Posterior cingulate gyrus (tissue), 11 donors: ENCODE measurements at places on chromosomes 6 and 20.

DNA sequence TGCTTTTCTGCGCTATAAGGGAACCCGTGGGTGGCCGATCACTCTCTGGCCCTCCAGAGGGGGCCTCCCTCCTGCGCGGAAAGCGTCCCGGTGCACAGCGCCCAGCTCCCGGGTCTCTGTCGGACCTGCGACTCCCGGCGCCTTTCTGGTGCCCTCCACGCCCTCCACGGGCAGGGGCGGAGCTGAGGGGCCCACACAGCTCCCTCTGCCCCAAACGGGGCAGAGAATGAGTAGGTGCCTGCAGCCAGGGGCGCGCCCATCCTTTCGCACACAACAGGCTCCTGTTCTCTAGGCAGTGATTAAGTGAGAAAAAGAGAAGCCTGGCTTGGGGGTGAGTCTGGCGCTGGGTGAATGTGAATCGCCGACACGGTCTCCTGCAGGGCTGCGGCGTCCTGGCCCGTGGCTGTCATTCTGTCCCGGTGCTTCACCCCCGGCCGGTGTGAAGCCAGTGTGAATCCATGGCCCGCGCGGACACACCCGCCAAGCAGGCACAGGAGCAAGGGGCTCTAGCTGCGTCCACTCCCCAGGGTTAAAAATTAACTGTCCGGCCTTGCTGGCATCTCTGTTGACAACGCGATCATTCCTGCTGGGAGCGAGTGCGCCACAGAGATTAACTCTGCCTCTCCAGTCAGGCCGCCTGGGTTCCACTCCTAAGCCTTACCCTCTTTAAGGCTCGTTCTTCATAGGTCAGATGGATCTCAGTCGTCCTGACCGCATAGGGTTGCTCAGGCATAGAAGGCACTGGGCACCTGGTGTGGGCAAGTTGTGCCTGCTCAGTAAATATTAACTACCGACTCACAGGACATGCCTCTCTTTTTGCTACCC, 88.8 kb downstream of the PCSK2 start:
- no peak for DNase-seq

- DNase-seq, result no peak
Observed at GRCh38 chr6:52305948-52306767, 21.6 kb upstream of the MCM3 start.

DNA sequence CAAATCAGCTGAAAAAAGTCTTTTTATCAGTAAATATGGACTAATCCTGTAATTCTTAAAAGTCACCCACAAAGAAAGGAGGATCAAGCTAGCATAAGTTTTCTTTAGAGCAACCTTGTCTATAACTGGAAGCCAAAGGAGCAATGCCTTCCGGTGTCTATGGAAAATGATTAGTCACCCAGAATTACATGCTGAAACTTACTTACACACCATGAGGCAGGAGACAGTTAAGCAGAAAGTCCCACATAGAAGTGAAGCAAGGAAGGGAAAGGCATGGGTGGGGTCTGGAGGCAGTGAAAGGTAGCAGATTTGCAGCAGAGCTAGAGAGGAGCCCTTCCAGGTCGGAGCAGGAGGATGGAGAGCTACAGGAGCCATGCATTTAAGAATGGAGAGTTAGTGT, 153.7 kb upstream of the RIPOR2 start:
- DNase-seq, result no peak

DNA sequence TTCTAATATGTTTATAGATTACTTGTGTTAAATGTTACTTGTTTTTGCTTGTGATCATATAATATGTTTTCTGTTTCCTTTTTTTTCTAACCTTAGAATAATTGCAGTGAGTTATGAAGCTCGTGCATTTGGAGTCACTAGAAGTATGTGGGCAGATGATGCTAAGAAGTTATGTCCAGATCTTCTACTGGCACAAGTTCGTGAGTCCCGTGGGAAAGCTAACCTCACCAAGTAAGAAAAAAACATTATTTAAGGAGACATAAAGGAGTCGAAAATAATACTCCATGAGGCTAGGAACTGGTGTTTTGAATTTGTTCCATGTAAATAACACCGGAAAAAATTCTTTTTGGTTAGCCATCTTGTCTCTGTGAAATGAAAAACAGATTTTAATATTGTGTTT, 6.9 kb downstream of the POLH start:
- DNase-seq, result no peak

DNA sequence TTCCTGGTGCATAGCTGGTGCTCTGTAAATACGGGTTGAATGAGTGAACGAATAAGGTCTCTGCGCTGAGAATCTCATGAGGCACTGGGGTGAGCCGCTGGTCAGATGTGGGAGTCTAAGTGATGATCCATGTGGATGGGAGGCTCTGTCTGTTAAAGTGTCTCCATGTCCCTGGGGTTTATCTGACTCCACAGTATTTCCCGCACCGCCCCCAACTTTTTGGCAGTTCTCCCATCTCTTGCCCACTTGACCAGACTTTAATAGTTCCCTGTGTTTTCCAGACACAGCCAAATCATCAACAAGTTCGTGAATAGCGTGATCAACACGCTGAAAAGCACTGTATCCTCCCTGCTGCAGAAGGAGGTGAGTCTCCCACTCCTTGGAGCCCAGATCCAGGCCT, 9.9 kb downstream of the BPIFA2 start:
- DNase-seq, result no peak

GRCh38 chr6:118382126-118382525, 166.0 kb upstream of the PLN start:
- DNase-seq, result no peak

DNA sequence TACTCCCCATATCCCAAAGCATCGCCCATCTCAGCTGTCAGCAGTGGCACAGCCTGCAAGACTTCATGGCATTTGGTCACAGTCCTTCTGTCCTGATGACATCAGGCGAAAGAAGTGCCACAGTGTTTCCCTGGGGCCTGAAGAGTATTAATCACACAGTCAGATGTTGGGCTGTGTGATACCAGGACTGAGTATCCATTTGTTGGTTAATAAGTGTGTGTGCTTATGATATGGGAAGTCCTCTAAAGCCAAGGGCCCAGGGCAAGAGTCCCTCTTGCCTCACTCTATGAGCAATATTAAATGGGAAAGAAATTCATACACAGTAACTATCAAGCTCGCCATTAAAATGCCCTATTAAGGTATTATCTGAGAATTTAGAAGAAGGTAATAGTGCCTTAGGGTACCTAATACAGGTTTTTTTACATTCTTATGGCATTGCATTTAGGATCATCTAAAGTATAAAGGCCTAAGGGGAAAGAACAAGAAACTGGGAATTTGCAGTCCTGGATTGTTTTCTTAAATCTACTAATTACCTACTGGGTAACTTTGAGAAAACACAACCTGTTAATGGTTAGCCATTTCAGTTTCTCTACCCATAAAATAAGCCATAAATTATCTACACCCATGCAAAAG, 204.1 kb upstream of the PREP start:
- no peak for DNase-seq

- no peak for DNase-seq
Observed at GRCh38 chr6:14524319-14524718, 406.7 kb downstream of the CD83 start.

GRCh38 chr20:20814685-20815084, 102.2 kb upstream of the RALGAPA2 start:
- DNase-seq, result no peak

DNA sequence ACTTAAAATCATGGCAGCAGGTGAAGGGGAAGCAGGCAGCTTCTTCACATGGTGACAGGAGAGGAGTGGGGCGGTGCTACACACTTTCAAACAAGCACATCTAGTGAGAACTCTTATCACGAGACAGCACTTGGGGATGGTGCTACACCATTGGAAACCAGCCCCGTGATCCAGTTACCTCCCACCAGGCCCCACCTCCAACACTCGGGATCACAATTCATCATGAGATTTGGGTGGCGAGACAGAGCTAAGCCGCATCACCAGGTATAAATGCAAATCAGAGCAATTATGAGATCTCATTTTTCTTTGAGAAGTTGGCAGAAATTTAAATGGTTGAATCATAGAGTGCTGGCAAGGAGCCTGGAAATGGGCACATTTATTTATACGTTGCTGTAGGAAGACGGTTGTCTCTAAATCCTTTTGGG, 31.4 kb downstream of the IGF2R start:
- no peak for DNase-seq

GRCh38 chr6:93341900-93342613, 77.3 kb downstream of the EPHA7 start:
- DNase-seq, result no peak
